ENCODE measurements at places on chromosomes 2 and 18.

- peak; percentile 56 for DNase-seq
These were observed 22.2 kb upstream of the ITSN2 start for GRCh38 chr2:24382363-24383073.

- DNase-seq: no peak
These were observed 540.7 kb upstream of the ID2 start for GRCh38 chr2:8141079-8141707.

- peak; percentile 52 for DNase-seq
These were observed 89.7 kb downstream of the TMEM247 start for GRCh38 chr2:46569061-46569560.

- no peak for DNase-seq
These were observed 37.9 kb downstream of the DPYSL5 start for GRCh38 chr2:26885651-26886329.

DNA sequence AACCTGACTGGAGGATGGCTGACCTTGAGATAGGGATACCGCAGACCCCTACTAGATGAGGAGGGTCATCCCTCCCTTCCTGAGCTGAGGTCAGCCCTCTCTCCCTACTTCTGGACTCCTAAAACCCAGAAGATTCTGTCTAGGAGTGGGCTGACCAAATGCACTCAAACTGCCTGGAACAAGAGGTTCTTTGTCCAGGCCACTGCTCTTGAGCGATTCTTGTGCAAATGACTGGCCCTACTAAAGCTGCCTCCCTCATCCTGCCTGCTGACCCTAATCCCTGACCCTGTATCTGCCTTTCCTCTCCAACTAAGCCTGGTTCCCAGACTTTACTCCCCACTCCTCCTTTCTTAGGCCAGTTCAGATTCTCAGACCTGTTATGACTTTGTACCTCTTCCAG, 56.2 kb downstream of the EFR3B start:
- DNase-seq: no peak

DNA sequence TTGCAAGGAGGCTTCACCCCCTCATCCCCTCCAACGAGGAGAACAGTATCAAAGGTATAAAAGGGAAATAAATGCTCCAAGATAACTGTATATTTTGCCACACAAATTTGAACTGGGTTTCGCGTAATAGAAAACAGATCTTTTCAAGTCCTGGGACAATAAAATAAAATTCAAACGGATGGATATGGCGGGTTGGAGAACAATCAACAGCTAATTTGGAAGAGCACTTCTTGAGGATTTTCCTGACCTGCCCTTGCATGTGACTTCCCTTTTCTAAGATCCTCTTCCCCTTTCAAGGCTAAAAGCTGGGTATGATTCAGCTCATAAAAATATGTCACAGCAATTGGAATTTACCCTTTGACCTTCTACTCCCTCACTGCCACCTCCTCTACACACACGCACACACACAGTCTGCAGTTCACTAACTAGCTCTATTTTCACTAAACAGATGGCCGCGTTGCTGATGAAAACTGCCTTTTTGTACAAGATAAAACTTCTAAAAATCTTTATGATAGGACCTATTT, 386.9 kb downstream of the FIGN start:
- DNase-seq: no peak

- DNase-seq: no peak
These were observed 231.5 kb downstream of the LPIN1 start for GRCh38 chr2:11977766-11978524.

- no peak for DNase-seq
These were observed 131.7 kb downstream of the PHLPP1 start for GRCh38 chr18:62847081-62847480.

DNA sequence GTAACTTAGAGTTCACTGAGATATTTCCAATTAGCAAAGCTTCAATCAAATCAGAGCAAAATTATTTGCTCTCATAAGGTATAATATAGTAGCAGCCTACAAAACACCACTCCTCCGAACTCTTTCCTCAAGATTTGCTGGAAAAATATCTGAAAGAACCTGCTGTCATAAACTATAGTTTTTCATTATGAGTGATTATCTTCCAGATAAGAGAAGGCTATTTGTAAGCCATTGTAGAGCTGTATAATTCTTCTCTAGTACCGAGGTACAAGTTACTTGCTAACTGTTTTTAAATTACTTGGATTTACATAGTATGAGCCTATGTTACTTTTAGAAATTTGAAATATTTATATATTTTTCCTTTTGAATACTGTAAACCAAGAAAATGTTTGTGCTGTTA, 2.1 kb downstream of the NDC80 start:
- DNase-seq: no peak

Measured in CD4-positive, alpha-beta T cell treated with Interferon gamma for 1 hour (primary cell).